ENCODE measurements at places on chromosomes 11 and 22.

DNA sequence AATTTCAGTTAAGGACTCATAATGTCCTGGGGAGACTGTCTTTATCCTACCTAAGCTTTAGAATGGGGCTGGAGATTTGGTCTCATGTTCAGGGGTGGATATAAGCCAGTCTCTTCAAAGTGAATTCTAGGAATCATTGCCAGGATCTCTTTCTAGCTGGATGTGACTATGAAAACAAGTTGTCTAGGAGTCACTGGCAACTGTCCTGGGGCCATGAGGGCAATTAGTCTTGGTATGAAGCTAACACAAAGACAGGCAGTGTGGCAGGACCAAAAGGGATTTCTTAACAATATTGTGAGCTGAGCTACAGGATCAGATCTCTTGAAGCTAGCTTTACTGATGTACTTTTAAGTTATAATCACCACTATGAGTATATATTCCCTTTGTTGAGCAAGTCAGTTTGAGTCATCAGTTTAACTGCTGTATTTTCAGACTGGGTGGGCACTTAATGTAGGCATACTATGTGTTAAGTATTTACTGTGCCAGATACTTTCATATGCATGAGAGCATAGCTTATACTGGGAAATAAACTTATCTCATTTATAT is 390.0 kb upstream of the CCDC90B start:
- no peak for DNase-seq

- DNase-seq = no peak
These were observed 120.1 kb upstream of the OR9Q1 start for GRCh38 chr11:57903441-57904123.

DNA sequence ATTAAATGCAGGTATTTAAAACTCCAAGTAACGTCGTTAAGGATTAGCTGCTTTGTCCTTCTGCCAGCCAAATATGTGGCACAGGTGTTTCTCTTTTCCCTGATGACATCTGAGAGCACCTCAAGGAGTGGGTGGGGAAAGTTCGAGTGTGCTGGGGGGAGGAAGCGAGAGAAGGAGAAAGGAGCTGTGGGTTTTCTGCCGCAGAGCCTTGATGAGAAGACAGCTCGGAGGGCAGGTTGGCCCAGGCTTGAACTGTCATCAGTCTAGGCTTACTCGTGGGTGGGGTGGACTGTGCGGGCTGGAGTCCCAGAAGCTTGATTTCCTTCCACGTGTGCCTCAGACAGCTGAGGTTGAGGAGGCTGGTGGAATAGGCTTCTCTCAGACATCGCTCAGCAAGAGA is 15.2 kb upstream of the SORL1-AS1 start:
- DNase-seq = no peak

DNA sequence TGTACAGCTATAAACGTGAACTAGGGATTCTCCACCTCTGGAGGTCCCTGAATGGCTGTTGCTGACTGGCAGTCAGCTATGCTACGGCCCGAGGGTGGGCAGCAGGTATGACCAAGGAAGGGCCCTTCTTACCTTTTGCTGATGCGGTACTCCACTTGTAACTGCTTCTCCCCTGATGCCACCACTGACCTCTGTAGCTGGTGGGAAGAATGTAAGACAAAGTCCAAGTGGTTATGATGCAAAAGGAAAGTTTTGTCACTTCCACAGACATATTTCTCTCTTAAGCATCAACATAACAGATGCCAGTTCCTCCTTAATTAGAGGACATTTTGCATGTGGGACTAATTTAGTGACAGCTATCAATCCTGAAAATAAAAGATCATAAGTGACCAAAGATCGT is 32.2 kb downstream of the P4HA3 start:
- no peak for DNase-seq

DNA sequence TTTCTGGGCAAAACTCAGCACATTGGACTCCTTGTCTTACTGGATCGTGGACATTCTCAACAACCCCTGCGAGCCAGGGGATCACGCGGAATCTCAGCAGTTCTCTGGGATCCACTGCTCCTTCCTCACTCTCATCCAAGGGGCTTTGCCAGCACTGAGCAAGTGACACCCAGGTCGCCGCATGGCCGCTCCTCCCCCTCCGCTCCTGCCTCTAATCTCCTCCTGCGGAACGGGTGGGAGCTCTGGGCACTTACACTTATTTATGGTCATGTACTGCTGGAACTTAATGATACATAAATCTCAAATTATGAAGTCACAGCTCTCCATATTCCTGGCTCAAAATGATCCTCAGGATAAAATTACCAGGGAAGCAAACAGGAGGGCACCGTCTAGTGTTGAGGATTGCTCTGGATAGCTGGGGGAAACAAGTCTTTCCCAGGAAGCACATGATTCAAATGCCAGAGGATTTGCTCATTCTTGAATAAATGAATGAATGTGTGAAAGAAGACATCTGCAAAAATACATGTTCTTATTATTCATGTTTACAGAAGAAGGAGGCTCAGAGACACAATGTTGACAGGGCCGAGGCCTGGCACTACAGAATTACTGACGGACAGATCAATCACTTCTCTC is 1077.3 kb downstream of the TBC1D22A start:
- DNase-seq = no peak

DNA sequence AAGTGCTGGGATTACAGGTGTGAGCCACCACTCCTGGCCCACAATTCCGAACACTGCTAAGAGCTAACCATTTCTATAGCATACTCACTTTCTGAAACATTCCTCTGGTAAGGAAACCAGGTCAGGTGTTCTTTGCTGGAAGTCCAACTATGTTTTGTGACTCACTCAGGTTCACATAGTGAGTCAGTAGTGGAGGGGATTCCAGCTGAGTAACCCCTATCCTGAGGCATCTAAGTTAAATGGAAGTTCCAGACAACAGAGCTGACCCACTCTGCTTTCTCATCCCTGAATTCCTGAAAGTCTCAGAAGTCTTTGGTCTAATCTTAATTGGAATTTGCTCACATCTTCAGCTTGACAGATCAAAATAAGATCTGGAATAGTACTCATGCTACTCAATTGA is 3.0 kb upstream of the CHRNA10 start:
- no peak for DNase-seq
